Uterus (tissue), 4 donors: ENCODE measurements at places on chromosomes 12 and 14. TPM values are rescaled to one million over a fixed set of nuclear protein-coding genes. Genes with fewer than 3 reads are reported as not detected.

ISCU gene
- 226 TPM for total RNA-seq

BTG1 gene
- 40.4 TPM for total RNA-seq

- no peak overlapping the region for H3K4me3 ChIP-seq
- H3K27ac ChIP-seq: no peak overlapping the region
- H3K27me3 ChIP-seq: no peaks in the 10 kb centered on the region
Observed at GRCh38 chr12:66555113-66555512, 123.8 kb downstream of the GRIP1 start.

DNA sequence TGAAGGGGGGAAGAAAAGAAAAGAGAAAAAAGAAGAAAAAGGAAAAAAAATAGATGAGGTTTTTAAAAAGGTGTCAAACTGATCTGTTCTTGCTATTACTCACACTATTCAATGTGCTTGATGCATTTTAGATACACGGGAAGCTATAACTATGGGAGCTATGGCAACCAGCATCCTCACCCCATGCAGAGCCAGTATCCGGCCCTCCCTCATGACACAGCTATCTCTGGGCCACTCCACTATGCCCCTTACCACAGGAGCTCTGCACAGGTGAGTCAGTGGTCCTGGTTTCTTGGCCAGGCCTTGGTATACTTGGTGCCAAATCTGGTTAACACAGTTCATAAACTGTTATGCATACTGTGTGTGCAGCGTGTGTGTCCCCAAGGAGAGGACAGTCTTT, 24.0 kb upstream of the RIC8B start:
- H3K36me3 ChIP-seq: no peaks in the 10 kb centered on the region
- no peaks in the 10 kb centered on the region for H3K4me1 ChIP-seq
- no peak for DNase-seq
- H3K4me3 ChIP-seq: no peak overlapping the region
- no peaks in the 10 kb centered on the region for H3K27me3 ChIP-seq
- H3K27ac ChIP-seq: no peak overlapping the region
